ENCODE measurements at places on chromosomes 5 and 9.

GRCh38 chr5:63101870-63102269 is 523.3 kb downstream of the LRRC70 start:
- DNase-seq = no peak

GRCh38 chr5:127367029-127367428 is 76.4 kb downstream of the MEGF10 start:
- no peak for DNase-seq

DNA sequence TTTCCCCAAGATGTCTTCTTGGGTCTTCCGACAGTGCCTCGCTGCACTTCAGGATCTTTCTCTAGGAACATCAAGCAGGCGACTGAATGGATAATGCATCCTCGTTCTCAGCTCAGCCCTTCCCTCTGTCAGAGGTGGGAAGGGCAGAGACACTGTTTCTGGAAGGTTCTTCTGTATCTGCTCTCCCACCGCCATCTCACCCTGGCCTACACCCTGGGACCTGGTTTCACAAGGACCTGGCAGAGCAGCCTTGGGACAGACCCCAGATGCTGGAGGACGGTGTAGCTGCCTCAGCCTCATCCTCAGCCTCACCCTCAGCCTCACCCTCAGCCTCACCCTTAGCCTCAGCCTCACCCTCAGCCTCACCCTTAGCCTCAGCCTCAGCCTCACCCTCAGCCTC is 18.5 kb downstream of the MRPL36 start:
- DNase-seq = no peak

DNA sequence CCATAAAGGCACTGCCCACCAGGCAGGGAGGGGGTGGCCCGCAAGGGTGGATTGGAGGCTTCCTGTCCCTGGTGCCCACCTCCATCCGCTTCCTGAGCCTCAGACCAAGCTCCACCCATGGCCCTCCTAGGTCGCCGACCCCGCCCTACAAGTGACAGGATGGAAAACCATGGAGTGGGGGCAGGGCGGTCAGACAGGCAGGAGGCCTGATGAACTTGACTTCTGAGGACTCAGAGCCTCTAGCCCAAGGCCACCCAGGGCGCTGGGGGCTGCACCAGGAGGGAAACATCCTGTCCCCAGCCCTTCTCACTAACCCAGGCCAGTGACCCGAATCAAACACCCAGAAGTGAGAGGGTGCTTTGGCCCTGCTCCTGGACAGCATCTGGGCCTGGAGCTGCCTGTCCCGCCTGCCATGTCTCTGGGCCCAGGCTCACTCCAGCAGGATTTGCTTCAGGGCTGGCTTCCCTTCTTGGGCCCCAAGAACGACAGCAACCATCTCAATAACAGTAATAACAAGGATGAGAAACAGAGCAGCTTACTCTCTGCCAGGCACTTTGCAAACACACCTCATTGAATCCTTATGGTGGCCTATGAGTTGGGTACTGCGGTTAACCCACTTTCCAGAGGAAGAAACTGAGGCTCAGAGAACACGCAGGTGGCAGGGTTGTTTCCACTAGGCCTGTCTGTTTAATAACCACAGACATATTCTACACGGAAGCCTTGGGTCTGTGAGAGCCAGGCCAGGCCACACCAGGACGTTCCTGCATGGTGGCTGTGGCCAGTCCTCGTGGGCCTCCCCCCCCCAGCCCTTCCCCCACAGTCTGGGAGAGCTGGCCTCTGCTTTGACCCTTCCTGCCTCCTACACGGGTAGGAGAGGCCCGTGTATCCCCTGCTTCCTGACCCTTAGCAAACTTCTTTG is 4.4 kb upstream of the ST6GALNAC6 start:
- no peak for DNase-seq

DNA sequence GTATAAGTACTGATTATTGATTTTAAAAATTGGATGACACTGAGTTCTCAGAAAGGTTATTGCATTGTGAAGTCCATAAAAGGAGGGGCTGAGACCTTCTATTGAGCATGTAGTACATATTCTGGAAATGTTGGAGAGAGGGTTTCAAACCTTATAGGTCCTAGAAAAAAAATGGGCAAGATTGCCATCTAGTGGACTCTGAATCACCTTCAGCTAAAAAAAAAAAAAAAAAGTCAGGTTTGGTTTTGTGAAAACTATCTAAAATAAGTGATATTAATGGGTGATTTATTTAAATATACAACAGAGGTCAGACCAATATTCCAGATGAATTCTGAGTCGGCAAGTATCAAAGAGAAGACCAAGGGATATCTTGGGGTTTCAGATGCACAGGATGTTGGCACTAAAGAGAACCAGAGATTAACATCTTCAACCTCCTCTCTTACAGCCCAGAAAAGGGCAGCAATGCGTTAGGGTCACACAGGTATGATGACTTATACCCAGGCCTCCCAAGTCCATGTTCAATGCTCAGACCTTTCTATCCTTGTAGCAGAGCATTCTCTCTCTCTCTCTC is 109.8 kb upstream of the NMUR2 start:
- peak; percentile 11 for DNase-seq

DNA sequence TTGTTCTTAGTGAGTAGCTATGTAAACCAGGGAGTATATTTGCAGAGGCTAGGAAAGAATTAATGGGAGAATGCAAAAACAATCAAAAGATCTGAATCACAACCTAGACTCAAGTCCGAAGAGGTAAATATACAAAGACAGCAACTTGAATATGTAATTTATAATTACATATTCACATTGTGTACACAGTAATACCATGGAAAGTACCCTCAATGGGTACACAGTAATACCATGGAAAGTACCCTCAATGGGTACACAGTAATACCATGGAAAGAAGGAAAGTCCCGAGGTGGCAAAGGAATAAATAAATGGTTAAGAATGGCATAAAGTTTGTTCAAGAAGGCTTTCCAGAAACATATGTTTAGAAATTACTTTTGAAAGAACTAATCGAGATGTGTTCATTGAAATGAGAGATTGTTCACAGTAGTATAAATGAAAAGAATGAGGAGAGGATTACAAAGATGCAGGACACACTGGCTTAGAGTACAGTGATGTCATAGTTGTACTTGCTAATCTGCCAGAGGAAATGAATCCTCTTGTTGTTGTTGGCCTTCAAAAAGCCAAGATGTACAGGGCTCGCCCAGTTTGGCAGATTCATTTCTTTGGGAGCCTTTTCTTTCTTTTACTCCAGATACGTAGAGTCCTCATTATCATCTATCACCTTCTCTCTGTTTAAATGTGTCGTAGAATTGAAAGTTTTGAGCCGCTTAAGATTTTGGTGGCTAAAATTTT is 116.0 kb downstream of the UNC13B start:
- DNase-seq = peak; percentile 87

DNA sequence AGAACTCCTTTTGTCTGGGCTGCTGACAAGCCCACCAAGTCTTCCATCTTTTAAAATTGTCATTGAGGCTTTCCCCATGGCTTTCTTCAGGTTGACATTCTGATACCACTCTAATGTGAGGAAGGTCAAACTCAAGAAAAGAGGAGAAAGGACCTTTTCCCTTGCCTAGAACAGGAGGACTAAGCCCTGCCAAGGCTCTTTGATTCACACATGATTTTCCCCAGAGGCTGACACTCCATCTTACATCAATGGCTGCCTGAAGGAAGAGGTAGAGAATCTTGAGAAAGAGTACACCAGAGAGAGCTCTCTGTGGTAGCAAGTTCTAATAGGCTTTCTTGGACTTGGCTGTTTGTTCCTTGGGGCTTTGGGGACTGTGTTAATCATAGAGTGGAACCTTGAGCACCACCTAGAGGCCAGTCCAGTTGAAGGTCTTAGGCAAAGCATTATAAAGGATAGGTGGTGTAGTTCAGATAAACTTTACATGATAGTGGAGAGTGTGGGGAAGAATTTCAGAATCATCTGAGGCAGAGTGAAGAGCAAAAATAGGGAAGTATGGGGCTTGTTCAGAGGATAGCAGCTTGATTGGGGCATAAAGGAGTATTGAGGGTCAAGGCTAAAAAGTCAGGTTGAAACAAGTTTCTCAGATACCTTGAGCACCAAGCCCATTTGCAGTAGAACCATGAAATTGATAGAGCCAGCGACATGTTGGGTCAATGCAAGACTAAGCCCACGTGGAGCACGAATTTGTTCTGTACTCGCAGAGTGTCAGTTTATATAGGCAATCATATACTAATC is 36.7 kb downstream of the NDFIP1 start:
- peak; percentile 68 for DNase-seq

- peak; percentile 75 for DNase-seq
Observed at GRCh38 chr9:35906923-35907699, 1.1 kb downstream of the HRCT1 start.

All from IMR-90 (cell line).